ENCODE measurements at places on chromosomes 1 and 21.

GRCh38 chr1:62092110-62092509 is 102.5 kb upstream of the L1TD1 start:
- DNase-seq, result no peak

DNA sequence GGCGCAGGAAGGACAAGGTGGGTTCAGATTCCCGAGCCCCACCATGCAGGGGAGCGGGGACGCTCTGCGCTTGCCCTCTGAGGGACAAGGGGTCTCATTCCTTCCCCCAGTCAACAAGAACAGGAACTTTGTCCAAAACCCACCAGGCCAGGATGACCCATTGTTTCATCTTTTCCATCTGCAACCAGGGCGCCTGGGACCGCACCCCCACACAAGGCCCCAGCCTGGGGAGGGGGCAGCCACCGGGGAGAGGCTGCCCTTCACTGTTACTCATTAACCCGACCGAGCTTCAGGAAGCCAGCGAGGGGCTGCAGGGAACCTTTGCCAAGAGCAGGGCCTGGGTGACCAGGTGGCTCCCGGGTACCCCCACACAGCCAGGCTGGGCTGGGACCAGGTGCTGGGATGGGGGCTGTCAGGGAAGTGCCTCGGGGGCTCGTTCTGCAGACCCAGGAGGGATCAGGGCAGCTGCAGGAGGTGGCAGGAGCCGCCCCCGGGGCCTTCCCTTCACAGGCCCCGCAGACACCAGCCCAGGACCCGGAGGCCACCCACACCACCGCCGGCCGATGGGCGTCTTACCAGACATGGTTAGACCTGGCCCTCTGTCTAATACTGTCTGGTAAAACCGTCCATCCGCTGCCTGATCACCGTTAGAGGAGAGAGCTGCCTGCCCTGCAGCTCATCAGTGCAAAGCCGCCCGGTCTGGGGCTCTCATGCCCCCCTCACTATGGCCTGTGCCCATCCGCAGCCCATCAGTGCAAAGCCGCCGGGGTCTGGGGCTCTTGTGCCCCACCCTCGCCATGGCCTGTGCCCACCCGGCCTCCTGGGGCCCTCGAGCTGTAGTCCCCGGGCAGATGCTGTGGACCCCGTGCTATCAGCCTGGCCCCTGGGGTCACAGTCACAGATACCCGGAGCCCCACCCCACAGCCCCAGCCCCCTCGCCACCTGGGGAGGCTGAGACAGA is 4.9 kb upstream of the TTLL10 start:
- DNase-seq, result no peak

DNA sequence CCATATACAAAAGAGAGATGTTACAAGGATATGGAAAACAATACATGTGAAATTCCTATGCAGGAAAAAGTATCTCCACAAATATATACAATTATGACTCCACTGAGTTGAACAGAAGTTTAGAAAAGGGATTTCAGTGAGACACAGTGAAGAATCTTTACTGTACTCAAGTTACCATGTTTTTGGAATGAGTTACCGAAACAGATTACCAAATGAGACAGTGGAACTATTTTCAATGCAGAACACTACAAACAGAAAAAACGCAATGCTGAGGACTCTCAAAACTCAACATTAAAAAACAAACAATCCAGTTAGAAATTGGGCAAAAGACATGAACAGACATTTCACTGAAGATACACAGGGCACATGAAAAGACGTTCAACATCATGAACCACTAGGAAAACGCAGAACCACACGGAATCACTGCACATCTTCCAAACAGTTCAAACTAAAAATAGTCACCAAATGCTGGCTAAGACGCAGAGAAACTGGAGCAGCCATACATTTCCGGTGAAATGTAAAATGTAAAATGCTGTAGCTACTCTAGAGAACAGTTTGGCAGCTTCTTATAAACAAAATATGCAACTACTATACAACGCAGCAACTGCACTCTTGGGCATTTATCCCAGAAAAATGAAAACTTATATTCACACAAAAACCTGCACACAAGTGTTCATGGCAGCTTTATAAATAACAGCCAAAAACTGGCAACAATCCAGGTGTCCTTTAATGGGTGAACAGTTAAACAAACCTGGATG is 118.7 kb downstream of the UBR4 start:
- no peak for DNase-seq

DNA sequence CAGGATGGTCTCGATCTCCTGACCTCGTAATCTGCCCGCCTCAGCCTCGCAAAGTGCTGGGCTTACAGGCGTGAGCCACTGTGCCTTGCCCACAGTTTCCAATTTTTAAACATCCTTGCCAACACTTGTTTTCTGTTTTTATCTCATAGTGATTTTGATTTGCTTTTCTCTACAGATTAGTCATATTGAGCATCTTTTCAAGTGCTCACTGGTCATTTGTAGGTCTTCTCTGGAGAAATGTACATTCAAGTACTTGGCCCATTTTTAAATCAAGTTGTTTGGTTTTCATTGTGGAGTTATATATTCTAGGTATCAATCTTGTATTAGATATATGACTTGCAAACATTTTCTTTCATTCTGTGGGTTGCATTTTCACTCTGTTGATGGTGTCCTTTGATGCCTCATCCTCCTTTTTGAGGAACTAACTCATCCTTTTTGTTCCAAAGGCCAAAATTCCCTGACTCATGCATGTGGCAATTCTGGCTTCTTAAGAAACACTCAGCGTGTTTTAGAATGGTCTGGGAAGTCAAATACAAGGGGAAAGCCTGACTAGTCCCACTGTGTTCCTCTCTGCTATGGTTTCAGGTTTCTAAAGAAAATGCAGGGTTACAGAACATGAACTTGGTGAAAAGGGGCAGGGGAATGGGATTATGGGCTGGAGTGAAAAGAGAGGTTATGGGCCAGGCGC is 37.3 kb downstream of the PTAFR start:
- DNase-seq, result no peak

DNA sequence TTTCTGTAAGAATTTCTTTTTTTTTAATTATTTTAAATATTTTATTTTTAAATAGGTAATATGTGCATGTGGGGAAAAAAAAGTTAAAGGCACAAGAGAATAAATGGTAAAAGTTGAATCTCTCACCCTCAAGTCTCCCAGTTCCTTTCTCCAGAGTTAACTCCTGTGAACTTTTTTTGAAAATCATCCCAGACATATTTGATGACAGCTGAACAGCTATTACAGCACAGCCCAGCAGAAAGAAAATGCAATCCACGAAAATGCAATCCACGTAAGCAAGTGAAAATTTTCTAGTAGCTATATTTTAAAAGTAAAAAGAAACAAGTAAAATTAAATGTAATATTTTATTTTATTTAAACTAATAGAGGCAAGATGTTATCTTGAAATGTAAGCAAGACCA is 310.0 kb upstream of the RUNX1 start:
- no peak for DNase-seq

- DNase-seq, result no peak
These were observed 487.7 kb downstream of the TTLL7 start for GRCh38 chr1:83511146-83511726.

GRCh38 chr1:50936321-50936720 is 23.7 kb downstream of the FAF1 start:
- DNase-seq, result no peak

- no peak for DNase-seq
These were observed 10.3 kb downstream of the KCNN3 start for GRCh38 chr1:154859786-154860155.

DNA sequence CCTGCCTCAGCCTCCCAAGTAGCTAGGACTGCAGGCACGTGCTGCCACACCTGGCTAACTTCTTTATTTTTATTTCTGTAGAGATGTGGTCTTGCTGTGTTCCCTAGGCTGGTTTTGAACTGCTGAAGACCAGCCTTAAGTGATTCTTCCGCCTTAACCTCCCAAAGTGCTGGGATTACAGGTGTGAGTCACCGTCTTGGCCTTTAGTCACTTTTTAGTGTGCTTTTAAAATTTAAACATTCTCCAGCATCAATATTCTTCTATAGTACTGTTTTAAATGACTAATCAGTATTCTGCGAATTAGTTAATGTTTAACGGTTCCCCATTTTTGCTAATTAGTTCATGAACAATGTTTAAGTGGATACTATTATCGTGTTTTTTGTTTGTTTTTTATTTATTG is 60.6 kb downstream of the DYRK1A start:
- no peak for DNase-seq

DNA sequence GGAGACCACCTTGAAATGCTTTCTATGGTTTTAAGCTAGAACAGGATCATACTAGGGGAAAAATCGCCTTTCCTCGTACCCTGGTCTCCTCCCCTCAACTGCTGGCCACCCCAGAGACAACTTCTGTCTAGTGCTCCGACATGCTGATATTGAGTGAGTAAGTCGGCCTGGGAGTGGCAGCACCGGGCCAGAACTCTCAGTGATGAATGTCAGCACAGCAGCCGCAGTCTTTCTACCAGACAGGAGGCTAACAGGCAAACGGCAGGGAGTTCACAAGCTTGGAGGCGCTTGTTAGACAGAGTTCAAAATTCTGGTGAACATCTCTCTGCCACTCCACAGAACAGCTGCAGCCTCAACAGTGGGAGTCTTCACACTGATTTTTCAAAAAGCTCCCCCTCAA is 716.9 kb downstream of the ADGRL2 start:
- no peak for DNase-seq

DNA sequence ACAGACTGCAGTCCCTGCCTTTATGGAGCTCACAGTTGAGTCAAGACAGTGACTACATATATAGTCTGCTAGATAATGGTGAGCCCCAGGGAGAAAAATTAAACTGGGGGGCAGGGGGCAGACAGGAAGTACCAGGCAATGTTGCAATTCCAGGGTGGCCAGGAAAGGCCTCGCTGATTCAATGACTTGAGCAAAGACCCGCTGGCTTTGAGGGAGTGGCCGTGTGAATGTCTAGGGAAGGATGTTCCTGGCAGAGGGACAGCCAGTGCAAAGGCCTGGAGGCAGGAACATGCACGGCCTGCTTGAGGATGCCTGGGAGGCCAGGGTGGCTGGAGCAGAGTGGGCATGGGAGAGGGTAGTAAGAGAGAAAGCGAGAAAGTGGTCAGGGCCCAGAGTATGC is 23.0 kb upstream of the EPHA8 start:
- no peak for DNase-seq

GRCh38 chr1:36351227-36351977 is 28.0 kb upstream of the EVA1B start:
- DNase-seq, result no peak

DNA sequence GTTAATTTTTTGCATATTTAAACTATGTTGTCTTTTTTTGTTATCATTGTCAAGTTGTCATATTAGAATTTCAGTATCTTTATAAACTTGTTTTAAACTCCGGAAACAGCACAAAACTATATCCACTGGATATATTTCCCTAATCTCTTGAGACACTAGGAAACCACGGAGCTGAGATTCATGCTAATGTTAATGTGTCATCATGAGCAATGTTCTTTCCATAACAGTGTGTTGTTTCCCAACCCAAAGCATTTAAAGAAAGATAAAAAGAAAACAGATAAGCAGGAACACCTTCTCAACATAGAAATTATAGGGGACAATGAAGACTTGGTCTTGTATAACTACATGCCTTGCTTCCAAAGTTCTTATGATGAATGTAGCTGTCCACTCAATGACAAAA is 626.2 kb upstream of the TMPRSS15 start:
- no peak for DNase-seq
